Occipital lobe (tissue), 3 donors: ENCODE measurements at places on chromosomes 5 and 9. TPM values are rescaled to one million over a fixed set of nuclear protein-coding genes. Genes with fewer than 3 reads are reported as not detected.

- DNase-seq: no peak
Measured at GRCh38 chr5:35644543-35644942, 26.9 kb downstream of the SPEF2 start.

DNA sequence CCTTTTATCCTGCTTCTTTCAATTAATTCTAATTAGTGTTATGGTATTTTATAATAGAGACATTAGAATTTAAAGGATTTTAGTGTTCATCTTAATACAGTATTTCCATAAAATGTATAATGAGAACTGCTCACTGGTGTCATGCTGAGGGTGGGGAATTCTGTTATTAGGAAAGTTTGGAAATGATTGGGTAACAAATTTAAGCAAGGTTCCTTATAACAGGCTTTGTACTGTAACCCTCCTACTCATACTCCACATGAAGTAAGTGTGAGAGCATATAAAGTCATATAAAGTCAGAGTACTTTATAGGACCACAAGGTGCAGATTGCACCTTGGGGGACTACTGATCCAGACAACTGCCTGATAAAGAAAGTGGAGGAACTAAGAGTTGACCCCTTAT is 42.2 kb downstream of the SV2C start:
- no peak for DNase-seq

GRCh38 chr9:27771803-27772545 is 198.7 kb upstream of the C9orf72 start:
- no peak for DNase-seq

GRCh38 chr5:92641031-92641962 is 939.7 kb downstream of the NR2F1-AS1 start:
- DNase-seq: no peak

GM2A gene
- 12.6 TPM for total RNA-seq

DNA sequence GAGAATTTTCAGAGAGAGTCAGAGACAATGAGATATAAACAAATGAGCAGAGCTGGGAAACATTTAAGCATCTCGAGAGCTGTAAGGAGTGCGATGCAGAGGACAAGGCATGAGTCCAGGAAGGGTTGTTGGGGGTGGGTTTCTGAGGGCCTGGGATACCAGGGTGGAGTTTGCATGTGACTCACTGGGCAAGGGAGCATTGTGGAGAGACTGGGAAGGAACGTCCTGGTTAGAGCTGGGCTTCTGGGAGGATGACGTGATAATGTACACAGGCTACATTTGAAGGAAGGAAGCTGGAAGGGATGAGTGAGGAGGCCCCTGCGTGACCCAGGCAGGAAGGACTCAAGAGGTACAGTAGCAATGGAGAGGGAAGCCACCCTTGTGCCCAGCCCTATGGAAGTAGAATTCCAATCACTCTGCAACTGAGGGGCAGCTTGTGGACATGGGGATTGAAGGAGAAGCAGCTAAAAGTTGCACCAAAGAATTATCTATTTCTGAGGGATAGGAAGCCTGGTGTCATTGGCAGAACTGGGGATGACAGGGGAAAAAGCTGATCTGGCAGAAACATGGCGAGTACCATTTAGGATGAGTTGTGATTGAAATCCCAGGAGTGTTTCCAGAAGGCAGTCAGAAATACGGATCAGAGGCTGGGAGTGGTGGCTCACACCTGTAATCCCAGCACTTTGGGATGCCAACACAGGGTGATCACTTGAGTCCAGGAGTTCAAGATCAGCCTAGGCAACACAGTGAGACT is 59.3 kb upstream of the AFAP1L1 start:
- no peak for DNase-seq

IL13 gene
- not detected for total RNA-seq

- no peak for DNase-seq
Measured at GRCh38 chr5:2801577-2802525, 50.4 kb upstream of the IRX2 start.

- DNase-seq: no peak
Measured at GRCh38 chr5:142976861-142977260, 206.7 kb downstream of the ARHGAP26 start.

DNA sequence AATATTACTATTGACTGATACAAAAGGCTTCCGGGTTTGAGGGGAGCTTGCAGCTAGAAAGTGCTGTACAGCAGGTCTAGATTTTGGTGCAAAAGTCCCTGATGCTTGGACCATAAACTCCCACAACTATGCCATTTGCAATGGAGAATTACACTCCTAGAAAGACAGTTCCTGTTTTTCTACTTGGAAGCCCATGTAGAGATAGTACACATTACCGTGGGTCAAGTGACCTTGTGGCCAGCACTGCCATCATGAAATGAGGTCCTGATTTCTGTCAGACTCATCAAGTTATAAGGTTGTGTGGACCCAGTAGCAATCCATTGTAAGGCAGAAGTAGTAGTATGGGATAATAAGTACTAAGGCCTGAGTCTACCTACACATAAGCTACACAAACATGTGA is 42.8 kb upstream of the TNFSF8 start:
- no peak for DNase-seq

DNA sequence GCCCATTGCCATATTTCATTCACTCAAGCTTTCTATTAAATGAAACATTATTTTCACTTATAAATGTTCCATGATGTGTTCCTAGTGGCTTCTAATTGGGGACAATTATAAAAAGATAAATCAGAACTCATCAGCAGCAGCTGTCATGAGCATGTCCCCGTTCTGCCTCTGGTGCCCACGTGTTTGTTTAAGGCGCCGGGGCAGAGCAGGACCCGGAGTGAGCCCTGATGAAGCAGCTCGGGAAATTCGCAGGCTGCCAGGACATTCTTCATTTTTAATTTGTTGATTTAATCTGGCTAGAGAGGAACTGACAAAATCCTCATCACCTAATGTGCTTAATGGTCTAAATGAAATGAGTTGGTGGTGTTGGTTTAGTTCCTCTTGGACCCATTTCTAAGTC is 475.0 kb downstream of the CTNND2 start:
- DNase-seq: no peak

DNA sequence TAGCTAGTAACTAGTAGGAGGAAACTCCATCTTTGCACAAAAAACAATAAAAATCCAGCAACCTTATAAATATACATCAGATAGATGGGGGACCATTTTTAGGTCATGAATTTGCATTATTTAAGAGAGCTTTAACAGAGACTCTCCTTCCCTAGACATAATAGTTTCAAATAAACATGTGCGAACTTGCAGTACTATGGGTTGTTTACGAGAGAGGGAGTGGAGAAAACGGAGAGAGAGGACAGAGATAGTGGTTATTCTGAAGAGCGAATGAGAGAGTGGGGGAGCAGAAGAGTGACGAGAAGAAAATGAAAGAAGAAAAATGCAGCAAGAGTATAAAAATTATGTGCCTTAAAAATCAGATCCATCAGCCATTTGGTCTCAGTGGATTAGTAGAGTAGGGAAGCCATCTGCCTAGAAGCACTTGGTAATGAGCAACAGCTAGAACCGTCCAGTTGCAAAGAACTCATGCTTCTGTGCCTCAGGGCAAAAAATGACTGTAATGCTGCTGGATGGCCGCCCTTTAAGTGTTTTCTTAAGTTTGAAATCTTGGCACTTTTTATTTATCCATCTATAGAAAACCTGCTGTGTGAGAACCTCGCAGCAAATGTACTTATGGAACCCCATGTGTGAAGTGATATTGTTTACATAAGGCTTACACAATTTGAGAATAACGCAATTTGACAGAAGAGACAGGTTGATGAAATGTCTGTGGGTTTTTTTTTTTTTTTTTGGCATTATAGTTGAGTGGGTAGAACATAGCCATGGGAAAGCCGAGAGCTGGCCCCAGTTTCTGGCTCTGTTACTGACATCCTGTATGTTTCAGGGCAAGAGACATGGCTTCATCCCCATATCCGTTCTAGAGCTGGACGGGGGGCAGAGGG is 95.6 kb upstream of the ZNF608 start:
- no peak for DNase-seq

- DNase-seq: no peak
Measured at GRCh38 chr5:169013846-169014245, 287.1 kb downstream of the SLIT3 start.

GRCh38 chr5:55173687-55174230 is 782 bp upstream of the CDC20B start:
- DNase-seq: no peak
